Fibroblast of the conjunctiva (primary cell): ENCODE measurements at places on chromosomes 6 and 20.

DNA sequence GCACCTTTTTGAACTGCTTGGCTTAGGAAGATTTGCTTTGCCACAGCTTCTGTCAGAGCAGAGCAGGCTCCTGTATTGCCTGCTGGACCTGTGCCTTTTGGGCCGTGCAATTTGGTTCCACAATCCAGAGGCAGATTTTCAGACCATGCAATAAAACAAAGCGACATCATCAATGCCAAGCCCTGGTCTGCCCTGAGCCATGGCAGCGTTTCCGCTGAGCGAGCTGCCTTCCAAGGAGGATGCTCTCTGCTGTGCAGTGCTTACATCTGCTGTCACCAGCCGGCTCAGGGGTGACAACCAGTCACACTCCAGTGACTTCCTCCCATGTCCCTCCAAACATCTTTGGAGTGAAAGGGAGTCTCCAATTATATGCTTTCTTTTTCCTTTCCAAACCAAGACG lies 282.2 kb downstream of the CDH26 start:
- DNase-seq = no peak

DNA sequence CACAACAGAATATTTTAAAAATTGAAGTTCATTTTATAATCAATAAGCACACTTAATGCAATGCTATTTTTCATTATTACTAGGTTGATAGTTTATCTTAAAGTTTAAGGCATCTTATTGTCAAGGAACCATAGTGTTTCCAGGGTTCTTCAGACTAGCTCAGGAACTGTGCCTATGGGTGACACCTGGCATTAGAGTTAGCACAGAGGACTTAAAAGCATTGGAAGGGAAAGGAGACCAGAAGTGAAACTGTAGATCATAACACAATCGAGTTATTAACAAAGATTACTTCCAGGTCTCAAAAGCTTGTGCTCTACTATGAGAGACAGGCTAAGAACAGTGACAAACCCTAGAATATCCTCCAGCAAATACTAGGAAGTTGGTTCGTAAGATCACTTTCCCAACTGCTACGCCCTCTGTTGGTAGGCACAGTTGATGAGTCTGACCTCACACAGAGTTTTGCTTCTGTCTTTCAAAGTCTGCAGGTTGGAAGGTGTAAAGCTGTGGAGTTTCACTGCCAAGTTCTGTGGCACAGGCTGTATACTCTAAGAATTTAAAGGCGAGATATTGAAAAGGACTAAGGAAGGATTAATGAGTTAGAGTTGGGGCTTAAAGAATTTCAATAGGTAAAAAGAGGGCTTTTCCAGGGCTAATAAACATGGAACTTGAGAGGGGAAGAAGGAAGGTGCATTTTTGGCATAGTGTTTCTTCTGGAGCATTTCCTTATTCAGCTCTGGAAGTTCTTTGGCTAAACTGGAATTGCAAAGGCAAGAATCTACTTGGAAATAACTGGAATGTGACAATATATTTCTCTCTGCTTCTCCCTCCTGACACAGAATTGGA lies 531.3 kb upstream of the JAG1 start:
- peak; percentile 64 for DNase-seq

- DNase-seq = no peak
These were observed 449.5 kb downstream of the PHF3 start for GRCh38 chr6:64085126-64085525.

DNA sequence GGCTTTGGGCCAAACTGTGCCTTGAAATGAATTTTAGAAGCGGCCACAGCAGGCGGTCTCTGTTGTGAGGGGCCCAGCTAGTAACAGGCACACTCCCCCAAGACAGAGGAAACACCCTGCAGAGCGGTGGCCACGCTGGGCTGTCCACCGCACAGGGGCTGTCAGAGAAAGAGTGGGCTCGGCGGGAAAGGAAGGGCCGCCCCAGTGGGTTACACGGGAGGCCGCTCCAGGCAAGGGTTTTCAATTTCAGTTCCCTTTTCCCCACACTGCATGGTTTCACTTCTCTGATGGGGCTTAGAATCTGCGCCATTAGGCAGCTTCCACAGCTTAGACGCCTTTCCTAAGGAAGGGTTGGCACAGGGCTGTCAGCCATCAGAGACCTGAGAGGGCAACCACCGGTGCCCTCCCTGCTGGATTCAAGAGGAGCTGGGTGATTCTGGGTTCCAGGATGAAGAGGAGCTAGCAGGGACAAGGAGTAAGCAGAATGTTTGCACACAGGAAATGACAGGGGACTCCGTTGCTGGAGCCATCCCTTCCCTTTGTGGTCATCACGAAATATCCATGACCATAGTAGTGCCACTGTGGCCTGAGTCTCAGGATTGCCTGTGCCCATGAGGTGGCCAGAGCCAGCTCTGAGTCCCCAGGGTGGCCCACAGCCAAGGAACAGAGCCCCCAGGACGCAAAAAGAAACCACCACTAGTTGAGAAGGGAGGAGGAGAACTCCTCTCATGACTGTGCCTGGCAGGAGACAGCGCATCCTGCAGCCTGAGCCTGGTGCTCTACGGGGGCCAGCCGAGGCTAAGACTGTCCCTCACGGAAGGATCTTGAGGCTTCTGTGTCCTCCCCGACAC lies 282.7 kb downstream of the NRN1 start:
- no peak for DNase-seq
